ENCODE measurements at places on chromosomes 5 and 9. TPM values are rescaled to one million over a fixed set of nuclear protein-coding genes. Genes with fewer than 3 reads are reported as not detected.

GRCh38 chr9:79917421-79917820 lies 345.7 kb downstream of the TLE4 start:
- DNase-seq: no peak

SNCB gene
- not detected for total RNA-seq

AQP3 gene
- total RNA-seq: 1.9 TPM

GOLGA1 gene
- 22.6 TPM for total RNA-seq

NLN gene
- 39.4 TPM for total RNA-seq

GRCh38 chr9:115296831-115297565 lies 179.0 kb upstream of the TNC start:
- DNase-seq: no peak

SLC27A4 gene
- 23.5 TPM for total RNA-seq

DNA sequence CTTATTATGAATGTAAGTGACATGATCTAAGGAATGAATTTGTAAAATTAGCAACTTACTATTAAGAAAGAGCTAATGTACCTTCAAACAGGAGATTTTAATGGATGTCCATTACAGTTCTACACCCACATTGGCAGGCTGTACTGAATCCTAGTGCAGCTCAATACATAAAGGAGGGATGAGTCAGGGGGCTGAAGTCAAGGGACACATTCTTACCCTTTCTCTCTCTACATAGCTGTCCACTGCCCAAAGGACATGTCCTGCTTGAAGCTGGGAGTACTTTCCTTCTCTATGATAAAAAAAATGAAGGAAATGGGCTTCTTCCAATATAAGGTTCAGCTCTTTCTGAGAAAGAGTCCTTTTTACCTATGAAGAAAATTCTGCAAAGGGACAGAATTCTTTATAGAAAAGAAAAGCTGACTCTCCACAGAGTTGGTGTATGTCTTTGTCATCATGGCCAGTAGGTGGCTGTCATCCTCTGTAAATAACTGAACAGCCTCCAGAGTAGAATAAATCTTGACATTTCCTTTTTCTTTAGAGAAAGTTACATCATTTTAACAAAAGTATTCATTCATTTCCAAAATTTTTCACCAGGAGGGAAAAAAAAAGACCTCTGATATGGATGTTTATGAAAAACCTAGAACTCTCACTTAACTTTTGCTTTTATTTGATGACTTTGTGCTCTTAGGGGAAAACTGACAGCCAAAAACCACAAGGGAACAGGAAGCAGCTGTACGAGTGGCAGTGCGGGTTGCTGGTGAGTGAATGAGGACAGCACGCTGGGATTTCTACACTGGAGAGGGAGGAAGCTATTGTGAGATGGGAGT lies 13.1 kb upstream of the IFNA14 start:
- no peak for DNase-seq

GRCh38 chr9:75907923-75908322 lies 17.4 kb downstream of the PCSK5 start:
- DNase-seq: no peak

- no peak for DNase-seq
Measured at GRCh38 chr5:2699231-2699630, 52.2 kb downstream of the IRX2 start.

DNA sequence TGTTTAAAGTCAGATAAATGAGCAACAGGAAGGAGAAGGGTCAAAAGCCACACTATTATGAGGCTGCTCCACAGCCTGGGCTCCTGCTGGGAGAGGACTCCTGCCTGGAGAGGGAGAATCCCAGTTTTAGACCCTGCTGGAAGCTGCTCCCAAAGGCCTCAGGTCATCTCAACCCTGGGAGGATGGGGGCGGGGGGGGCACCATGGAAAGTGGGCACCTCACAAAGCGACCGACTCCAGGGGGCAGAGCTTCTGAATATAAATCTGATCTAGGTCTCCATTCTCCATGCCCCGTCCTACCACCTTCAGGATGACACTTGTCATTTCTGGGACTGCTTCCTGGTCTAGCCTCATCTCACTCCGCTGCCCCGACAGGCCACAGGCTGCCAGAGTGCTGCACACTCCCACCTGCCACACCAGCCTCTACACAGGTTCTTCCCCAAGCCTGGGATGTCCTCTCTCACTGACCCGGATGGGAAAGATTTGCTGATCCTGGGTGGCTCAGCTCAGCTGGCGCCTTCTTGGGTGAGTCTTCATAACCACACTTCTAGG lies 183.4 kb downstream of the GAPVD1 start:
- peak; percentile 25 for DNase-seq

DNA sequence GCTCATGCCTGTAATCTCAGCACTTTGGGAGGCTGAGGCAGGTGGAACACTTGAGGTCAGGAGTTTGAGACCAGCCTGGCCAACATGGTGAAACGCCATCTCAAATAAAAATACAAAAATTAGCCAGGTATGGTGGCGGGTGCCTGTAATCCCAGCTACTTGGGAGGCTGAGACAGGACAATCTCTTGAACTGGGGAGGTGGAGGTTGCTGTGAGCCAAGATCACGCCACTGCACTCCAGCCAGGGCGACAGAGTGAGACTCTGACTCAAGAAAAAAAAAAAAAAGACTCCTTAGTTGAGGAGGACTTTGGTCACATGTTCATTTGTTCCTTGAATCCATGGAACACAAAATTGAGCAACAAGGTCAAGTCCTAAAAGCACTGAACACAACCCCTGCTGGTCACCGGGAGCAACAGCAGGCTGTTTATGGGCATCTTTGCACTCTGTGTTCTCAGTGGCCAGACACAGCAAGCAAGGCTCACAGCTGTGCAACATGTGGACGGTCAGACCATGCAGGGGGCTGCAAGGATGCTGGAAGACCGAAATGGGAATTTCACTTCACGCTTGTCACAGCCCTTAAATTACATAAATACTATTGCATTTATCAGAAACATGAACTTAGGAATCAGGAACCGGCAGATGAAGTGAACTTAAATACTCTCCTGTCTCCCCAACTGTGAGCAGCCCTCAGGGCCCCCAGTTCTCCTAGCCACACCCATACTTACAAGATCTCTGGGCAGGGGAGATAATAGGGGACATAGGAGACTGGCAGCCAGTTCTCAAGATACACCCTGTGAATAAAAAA lies 2.8 kb downstream of the GBGT1 start:
- no peak for DNase-seq

DNA sequence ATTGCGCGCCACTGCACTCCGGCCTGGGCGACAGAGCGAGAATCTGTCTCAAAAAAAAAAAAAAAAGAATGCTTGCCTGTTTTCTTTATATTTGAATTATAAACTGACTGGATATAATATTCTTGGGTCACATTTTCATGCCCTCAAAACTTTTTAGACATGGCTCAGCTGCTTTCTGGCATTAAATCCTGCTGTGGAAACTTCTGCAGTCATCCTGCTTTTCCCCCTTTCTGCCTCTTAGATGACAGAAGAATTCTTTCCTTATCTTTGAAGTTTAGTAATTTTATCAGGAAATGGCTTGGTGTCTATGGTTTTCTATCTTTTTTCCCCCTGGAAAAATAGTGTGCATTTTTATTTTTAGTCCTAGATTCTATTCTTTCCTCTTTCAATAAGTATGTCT lies 234.5 kb downstream of the AOPEP start:
- DNase-seq: no peak

GRCh38 chr5:172881691-172882370 lies 47.8 kb downstream of the ERGIC1 start:
- DNase-seq: peak; percentile 89

- no peak for DNase-seq
Measured at GRCh38 chr9:13728131-13728530, 448.6 kb upstream of the MPDZ start.

OR13C4 gene
- not detected for total RNA-seq

HTR1A gene
- total RNA-seq: not detected

DMGDH gene
- 1.3 TPM for total RNA-seq

- no peak for DNase-seq
Measured at GRCh38 chr9:88816141-88816540, 175.1 kb upstream of the S1PR3 start.

All from natural killer cell treated with Interleukin-12 subunit alpha and Interleukin-12 subunit beta and Interleukin-15 and Interleukin-18, amount 100 ng/mL, for 72 hours (primary cell).